Hematopoietic multipotent progenitor cell treated with erythropoietin and hydrocortisone succinate and interleukin-3 and kit ligand, for 4 days (in vitro differentiated cells): ENCODE measurements at places on chromosomes 7 and 10.

DNA sequence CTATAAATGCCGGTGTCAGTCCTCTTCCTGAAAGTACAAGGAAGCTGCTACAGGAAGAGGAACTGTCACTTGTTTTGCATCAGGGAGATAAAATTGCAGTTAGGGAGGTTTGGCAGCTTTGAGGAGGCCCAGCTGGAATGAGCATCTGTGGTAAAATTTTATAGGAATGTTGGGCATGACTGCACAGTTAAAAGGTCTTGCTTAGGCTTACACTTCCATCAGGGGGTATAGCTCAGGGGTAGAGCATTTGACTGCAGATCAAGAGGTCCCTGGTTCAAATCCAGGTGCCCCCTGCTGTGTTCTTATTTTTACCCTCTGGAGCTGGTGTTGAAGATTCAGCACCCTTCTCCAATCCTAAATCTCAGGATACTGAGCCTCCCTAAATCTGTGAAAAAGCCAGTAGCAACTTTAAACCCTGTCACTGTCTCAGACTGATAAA, 65.9 kb downstream of the ZNF467 start:
- no peak for DNase-seq

- no peak for DNase-seq
These were observed 18.0 kb upstream of the NPVF start for GRCh38 chr7:25246306-25246705.

- DNase-seq: no peak
These were observed 15.9 kb downstream of the TDRD1 start for GRCh38 chr10:114195079-114195478.

DNA sequence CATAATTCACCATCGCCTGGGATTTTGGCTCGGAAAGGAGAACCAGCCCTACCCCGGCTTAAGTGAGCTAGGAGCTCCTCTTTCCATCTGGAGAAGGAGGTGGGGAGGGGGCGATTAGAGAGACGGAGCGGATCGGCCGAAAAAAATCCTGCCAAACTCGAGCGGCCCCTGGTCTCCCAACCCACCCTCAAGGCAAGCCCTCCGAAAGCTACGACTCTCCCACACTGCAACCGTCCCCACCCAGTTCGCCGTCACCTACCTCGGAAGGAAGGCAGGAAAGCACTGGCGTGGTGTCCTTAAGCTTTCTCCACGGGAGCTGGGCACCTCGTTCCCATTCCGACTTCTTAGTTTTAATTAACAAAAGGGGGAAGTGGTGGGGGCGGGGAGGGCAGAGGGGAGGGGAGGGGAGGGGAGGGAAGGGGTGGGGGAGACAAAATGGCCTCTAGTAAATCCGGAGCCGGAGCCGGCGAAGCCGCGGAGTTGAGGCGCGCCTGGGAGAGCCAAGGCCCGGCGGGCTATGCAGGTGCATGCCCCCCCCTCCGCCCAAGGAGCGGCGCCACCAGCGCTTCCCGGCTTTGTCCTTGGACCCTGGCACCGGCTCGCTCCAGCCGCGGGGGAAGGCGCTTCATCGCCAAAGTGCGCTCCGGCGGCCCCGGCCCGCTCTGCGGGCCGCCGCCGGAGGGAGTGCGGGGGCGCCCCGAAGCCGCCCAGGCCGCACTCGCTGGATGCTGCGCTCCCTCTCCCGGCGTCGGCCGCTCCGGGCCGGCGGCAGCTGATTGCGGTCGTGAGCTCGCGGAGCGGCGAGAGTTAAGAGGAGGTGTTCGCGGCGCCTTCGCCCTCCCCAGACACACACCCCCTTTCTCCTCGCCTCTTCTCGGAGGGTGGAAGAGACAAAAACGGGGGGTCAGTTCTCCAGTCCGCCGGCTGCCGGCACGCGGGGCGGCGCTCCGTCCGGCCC, at the start of gene LRRC4:
LRRC4 (minus strand) TSS at position 784 of the 958 bp plus-strand sequence. CDS start 797 bp downstream, outside the sequence.
- DNase-seq: peak; percentile 77

- peak; percentile 79 for DNase-seq
These were observed 18.5 kb downstream of the BICC1 start for GRCh38 chr10:58531084-58531695.

DNA sequence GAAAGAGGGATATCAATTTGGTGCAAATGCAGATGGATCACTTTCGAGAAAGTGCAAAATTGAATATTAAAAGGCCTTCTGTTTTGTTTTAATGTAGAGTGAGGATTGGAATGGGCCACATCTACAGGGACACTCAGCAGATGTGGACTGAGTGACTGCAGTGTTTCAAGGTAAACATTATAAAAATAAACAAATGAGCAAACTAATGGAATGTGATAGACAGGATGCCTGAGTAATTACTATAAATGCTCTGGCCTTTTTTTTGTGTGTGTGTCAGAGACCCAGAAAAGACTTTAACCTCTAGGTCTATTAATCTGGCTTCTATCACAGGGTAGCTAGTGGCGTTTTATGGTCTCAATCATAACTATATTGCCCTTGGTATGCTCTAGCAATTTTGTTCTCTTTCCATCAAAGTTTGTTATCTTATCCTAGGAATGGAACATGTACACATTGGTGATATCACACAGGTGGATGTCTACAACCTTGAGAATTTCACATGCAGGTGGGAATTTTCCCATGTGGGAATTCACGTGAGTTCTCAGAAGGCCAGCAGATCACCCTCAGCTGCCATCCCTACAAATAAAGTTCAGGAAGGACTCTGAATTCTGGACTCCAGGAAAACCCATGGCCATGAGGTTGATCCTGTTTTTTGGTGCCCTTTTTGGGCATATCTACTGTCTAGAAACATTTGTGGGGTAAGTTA, at the start of gene CPA2:
CPA2 (plus strand) TSS at position 606 of the 703 bp plus-strand sequence; CDS start at position 625, 19 bp downstream.
- no peak for DNase-seq

DNA sequence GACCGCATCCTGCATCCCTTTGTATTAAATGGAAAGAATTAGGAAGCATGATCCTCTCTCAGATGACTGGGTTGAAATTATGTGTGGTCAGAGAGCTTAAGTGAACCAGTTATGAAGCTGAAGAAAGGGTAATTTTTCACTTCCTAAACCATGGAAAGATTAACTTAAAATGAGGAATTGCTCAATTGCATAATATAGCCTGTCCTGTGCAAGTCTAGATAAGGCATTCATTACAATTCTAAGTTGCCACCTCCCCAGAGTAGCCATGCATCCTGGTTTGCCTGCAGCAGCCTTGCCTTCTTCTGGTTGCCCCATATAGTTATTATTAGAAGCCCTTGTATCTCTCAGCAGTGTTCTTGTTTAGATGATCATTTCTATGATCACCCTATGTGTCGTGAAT, 45.3 kb downstream of the STARD3NL start:
- DNase-seq: no peak

DNA sequence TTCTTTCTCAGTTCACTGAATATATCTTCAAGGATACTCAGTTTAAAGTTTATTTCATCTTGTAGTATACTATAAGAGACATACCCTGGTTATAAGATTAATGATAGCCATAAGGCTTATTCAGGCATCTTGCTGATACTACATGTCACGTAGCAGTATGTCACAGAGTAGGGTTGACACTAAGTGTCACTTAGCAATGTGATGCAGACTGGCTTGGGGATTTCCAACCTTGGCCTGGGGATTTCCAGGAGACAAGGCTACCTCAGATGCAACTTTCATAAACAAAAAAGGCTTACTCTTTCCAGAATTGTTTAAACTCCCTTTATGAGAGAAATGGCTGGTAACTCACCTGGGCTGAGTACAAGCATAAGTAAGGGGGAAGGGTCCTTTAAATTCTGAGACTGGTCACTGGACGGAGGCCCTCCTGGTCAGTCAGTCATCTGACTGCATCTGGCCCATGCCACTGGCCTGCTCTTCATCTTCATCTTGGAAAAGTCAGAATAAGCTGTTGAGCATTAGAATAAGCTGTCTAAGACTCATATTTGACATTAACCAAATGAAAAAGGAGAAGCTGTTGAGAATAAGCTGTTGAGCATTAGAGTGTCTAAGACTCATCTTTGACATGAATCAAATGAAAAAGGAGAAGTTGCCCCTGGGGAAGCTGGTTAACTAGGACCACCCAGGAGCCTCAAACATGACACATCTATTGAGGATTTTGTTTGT, 9.5 kb downstream of the SLC13A1 start:
- no peak for DNase-seq

- DNase-seq: peak; percentile 89
These were observed 301.6 kb upstream of the HPS1 start for GRCh38 chr10:98748298-98748697.

- no peak for DNase-seq
These were observed 639.6 kb upstream of the FOXK1 start for GRCh38 chr7:4042402-4043045.

- no peak for DNase-seq
These were observed 8.4 kb downstream of the SEM1 start for GRCh38 chr7:96701258-96701657.

- DNase-seq: no peak
These were observed 17.3 kb downstream of the GPER1 start for GRCh38 chr7:1105189-1105588.

GRCh38 chr10:33376976-33377657, 42.6 kb upstream of the NRP1 start:
- DNase-seq: peak; percentile 10
